Esophagus squamous epithelium (tissue), 5 donors: ENCODE measurements at places on chromosomes 13 and 19.

- DNase-seq, result no peak
These were observed 54.3 kb upstream of the ZNF254 start for GRCh38 chr19:24032651-24033050.

- no peak for DNase-seq
These were observed 54.3 kb downstream of the GARRE1 start for GRCh38 chr19:34308381-34309367.

- no peak for DNase-seq
These were observed 114.4 kb downstream of the TNFRSF19 start for GRCh38 chr13:23684647-23685046.

DNA sequence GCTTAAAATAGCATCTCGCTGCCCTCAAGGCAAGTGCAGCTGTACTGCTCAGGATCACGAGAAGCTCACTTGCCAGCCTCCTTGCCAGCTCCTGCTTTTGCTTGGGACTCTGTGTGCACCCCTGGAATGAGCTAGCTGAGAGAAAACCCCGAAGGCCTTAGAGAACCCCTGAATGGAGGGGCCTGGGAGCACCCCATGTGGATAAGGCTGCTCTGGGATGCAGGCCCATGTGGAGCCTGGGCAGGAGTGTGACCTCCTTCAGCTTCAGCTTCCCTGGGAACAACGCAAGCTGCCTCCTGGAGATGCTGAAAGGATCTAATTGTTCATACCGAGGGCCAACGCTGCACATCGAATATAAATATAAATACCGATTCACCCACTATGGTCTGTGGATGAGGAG, 109.2 kb downstream of the HSPH1 start:
- no peak for DNase-seq

DNA sequence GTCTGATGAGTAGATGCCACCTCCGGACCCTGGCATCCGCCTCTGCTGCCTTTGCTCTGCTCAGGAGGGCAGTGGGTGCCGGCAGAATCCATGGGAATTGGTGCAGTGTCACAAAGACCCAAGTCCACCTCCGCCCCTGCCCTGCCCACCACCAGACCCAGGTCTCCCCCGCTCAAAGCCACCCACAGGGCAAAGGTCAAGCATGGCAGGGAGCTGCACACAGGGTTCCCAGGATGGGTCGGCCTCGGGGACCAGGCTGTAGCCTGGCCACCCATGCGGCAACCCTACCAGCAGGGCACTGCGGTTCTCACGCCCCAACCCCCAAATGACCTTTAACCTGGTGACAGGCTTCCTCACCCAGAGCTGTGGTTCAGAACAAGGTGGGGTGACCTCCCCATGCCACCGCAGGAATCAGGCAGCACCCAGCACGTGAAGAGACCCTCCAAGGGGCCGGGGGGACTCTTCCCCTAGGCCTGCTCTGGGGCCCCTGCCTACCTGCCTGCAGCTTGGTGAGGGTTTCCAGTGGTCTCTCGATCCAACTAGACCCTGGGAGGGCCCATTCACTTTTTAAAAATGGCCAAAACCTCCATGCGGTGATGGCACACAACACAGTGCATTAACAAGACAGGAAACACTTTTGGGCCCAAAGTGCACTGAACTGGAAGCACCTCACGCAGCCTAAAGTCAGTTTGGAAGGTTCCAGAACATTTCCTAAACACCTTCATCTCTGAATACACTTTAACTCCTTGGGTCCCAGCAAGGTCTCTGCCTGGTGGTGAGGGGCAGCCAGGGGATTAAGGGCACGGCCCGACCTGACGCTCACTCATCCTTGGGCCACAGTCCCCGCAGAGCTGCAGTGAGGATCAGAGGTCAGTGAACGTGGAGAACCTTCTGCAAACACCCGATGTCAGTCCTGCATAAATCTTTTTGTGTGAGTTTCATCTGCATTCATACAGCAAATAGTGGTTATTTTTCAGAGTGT, 11.0 kb downstream of the GAS6 start:
- no peak for DNase-seq
